ENCODE measurements at places on chromosomes 1 and 21.

- no peak for DNase-seq
These were observed 37.3 kb downstream of the CDCP2 start for GRCh38 chr1:54115520-54115919.

GRCh38 chr1:174167265-174167803 is 8.0 kb downstream of the RABGAP1L start:
- no peak for DNase-seq

- no peak for DNase-seq
These were observed 39.1 kb downstream of the FBXO2 start for GRCh38 chr1:11615090-11615489.

DNA sequence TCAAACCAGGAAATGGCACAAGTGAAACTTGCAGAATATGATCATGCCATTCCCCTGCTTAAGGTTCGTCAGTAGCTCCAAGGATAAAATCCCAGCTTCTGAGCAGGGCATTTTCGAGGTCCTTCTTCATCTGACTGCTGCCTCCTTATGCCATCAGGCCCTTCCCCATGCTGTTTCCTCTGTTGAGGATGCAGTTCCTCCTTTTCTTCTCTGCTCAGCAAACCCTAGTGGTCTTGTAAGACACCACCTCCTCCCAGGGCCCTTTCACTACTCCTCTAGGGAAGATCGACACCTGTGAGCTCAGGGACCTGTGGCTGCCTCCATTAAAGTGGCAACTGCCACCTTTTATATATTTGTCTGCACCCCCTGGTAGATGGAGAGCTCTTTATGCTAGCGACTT is 62.1 kb upstream of the JUN start:
- no peak for DNase-seq

- DNase-seq: no peak
These were observed 8.7 kb downstream of the C4BPA start for GRCh38 chr1:207112616-207113296.

GRCh38 chr1:56278061-56278460 is 301.3 kb downstream of the PLPP3 start:
- DNase-seq: no peak

DNA sequence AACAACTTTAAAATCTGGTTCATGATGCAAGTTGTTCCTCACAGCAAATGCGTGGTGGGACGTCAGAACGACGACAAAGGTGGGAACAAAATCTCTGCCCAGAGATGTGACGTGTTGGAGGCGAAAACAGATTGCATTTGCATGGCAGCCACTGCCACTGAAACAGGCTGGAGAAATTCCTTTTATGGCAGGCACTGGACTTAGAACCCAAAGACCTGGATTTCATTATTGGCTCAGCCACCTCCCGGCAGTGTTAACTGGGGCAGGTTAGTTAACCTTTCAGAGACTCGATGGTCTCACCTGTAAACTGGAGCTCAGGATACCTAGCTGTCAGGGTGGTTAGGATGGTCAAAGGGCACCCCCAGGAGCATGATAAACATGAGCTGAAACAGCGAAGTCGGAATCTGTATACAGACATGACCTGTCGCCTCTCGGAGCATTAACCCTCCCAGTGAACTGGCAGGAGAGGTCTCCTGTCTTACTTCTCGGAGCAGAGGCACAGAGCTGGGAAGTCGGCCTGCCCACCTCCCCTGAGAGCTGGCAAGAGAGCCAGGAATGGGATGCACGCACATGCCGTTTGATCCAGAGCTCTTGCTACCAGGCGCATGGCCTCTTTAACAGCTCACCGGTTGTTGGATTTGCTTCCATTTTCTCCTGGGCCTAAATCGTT is 59.2 kb upstream of the TARBP1 start:
- DNase-seq: no peak

- peak; percentile 84 for DNase-seq
These were observed 13.2 kb upstream of the HMGCL start for GRCh38 chr1:23838401-23838866.

GRCh38 chr21:26098772-26099397 is 71.7 kb downstream of the APP start:
- no peak for DNase-seq

- DNase-seq: peak; percentile 63
These were observed 1.9 kb upstream of the OR13G1 start for GRCh38 chr1:247681288-247681897.

DNA sequence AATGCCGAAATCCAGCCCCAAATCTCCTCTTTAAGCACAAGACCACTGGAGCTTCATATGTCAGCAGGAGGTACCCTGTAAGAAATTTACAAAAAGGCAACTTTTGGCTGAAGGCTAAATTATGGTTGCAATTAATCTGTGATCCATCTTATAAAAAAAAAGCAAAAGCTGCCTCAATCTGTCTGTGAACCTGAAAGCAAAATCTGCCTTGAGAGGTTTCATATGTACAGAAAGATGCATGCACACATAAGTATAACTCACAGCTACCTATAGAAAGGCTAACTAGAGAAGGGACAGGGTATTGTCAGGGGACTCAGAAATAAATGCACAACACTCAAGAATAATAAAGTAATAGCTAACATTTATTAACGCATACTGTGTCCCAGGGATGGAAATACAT is 964.2 kb upstream of the ADGRL2 start:
- no peak for DNase-seq

GRCh38 chr1:200152336-200152735 is 124.8 kb downstream of the NR5A2 start:
- no peak for DNase-seq

DNA sequence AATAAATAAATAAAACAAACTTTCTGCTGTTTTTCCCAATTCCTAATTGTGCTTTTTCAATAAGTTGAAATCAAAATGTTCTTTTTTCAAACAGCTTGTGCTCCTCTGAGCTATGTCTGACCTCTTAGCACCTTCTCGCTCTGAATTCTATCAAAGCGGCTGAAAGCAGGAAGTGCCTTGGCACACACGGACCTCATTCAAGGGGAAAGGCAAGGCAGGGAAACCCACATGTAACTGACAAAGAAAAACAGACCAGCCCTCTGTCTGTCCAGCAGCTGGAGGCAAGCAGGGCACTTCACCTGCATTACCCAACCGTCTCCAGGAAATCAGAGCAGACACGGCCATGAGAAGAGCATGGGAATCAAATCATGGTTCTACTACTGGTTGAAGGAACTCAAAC is 56.7 kb downstream of the PLPP3 start:
- no peak for DNase-seq

DNA sequence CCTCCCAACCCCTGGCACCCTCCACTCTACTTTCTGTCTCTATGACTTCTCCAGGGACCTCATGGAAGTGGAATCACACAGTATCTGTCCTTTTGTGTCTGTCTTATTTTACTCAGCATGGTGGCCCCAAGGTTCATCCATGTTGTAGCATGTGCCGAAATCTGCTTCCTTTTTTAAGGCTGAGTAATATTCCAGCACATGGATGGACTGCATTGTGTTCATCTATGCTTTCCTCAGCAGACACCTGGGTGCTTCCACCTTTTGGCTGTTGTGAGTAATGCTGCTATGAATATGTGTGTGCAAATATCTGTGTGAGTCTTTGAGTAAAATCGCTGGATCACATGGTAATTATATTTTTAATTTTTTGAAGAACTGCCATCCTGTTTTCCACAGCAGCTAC is 1.6 kb upstream of the PFKL start:
- peak; percentile 26 for DNase-seq

- no peak for DNase-seq
These were observed 139.1 kb upstream of the COA6 start for GRCh38 chr1:234234199-234234598.

- no peak for DNase-seq
These were observed 609.6 kb upstream of the NEGR1 start for GRCh38 chr1:72891976-72892375.

DNA sequence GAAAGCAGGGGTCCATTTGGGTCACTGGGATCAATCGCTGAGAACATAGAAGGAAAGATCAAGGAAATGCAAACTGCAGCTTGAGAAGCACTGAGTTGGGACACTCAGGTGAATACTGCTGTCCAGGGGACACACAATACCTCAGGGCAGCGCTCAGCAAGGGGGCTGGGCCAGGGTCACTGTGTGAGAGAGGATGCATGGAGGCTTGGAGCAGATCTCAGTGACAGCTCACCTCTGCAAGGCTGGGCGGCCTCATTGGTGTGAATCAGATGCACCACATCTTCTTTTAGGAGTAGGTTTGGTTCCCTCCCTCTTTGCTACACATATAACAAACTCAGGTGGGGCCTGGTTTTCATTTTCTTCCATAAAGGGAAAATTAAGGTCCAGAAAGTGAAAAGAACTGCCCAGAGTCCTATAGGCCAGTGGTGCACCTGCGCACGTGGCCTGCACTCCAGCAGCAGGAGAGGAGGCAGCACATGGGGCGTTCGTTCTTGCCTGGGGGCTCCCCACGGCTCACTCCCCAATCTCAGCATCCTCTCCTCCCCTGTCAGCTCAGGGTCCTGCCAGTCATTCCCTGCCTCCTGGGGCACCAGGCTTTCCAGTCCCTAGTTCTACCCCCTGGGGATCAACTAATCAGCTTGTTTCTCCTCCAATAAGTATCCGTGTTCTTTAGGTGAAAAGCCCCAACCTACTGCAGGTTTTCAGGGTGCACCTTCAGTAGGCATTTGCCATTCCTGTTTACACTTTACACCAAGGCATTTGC is 1.5 kb downstream of the A3GALT2 start:
- no peak for DNase-seq

DNA sequence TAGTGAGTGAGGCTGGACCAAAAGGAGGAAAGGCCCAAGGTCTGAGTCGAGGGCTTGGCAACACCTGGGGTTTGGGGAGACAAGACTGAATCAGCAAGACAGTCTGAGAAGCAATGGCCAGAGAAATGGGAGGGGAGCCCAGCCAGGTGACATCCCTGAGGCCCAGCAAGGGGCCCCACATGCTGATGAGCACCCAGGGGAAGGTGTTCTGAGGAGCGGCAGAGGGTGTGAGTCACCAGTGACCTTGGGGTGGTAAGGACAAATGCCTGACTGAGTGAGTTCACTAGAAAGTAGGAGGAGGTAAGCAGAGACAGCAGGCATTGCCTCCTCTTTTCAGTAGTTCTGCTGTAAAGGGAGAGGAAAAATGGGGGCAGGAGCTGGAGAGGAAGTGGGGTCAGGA is 192.4 kb upstream of the GALNT2 start:
- DNase-seq: peak; percentile 24

DNA sequence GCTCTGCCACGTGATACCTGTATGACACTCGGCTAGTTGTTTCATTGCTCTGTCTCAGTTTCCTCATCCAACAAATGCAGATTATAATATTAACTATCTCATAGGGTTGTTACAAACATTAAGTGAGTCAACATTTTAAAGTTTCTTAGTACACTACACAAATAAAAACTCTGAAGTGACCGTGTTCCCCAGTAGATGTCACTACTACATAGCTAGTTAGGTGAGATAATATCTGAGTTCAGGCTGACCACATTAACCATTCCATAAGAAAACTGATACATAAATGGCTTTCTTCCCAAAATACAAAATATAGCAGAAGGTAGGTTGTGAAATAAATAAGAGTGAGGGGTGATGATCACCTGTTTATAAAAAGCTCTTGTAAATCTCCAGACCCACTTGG is 214.1 kb downstream of the NUF2 start:
- no peak for DNase-seq

DNA sequence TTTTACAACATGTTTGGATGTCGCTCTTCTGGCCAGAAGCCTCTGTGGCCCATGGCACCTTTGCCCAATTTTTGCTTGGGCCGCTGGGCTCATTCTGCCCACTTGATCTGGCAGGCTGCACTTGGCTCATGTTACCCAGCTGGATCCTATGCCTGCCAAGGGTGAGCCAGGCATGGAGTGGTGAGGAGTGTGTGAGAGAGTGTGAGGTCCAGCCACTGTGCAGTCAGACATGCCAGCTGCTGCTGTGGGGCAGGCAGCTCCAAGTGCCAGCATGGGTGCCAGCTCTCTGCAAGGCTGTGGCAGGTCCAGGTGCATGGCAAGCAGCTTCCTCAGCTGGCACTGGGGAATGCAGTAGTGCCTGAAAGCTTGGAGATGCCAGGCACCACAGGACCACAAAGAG is 71.0 kb downstream of the EBNA1BP2 start:
- no peak for DNase-seq

DNA sequence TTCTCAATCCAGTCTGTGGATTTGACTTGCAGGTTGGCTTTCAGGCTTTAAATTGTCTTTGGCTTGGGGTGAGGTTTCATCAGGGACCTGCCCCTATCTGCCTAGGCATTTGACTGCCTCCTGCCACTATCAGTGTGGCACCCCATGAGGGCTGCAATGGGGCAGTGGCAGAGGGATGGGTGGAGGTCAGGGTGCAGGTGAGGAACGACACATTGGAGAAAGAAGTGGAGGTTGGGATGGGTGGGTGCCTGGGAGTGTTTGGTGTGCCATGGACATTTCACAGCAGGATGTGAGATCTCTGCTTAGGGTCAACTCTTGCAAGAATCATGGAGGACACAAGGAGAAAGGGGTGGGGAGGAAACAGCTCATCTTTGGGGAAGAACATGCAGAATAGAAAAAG is 625.1 kb downstream of the PTPRU start:
- DNase-seq: no peak

DNA sequence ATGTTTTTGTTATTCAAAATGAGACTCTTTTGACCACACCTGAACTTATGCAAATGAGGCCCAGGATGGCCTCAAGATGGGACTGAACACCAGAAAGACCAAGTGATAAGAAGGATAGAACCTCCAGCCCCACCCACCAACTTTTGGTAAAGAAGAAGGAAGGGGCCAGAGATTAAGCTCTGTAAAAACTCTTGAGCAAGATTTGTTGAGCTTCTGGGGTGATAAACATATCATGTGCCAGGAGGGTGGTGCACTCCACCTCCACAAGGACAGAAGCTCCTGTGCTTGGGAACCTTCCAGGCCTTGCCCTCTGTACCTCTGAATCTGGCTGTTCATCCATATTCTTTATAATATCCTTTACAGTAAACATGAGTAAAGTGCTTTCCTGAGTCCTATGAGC is 5.3 kb downstream of the RSPH1 start:
- DNase-seq: no peak

DNA sequence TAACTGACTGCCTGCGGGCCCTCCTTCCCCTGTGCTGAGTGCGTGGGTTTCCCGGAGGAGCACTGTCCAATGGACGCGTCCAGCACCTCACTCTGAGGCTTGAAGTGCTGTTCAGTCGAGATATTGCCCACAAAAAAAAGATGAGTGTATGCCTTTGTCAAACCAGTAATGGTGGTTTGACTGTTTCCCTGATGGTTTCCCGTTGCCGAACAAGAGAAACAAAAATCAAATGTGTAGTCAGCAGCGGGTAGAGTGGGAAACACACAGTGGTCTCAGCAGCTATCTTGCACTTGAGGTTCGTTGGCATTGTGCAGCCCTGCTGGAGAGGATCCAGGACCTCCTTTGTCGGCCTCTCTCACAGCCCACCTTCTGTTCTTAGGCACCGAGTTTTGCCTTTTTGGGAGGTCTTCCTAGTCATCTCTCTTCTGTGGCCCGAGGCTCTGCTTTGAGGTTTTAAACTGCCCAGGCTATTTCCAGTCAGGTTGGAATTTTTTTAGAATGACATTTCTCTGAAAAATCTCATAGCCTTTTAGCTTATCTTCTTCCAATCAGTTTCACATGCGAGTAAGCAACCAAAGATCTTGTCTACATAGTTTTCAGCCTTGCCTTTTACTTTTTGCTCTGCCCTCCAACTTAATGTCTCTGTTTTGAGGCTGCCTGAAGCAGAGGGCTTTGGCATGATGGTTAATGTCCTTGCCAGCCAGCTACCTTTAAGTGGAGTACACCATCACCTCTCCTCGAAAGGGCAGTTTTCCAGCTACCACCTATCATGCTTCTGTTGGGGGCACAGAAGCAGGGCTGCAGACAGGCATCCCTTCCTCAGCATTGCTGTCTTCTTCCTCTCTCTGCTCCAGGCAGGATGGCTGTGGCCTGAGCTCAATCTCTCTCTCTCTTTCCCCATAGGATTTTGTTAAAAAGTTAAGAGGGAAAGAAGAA is 132.3 kb downstream of the URB2 start:
- no peak for DNase-seq

All from activated CD8-positive, alpha-beta T cell treated with anti-CD3 and anti-CD28 coated beads for 36 hours (primary cell).